CD4-positive, alpha-beta T cell treated with Interleukin-15 for 4 hours (primary cell): ENCODE measurements at places on chromosomes 7 and 10.
A peak's percentile ranks its signal among the peaks of the same experiment; 100 is the strongest.

DNA sequence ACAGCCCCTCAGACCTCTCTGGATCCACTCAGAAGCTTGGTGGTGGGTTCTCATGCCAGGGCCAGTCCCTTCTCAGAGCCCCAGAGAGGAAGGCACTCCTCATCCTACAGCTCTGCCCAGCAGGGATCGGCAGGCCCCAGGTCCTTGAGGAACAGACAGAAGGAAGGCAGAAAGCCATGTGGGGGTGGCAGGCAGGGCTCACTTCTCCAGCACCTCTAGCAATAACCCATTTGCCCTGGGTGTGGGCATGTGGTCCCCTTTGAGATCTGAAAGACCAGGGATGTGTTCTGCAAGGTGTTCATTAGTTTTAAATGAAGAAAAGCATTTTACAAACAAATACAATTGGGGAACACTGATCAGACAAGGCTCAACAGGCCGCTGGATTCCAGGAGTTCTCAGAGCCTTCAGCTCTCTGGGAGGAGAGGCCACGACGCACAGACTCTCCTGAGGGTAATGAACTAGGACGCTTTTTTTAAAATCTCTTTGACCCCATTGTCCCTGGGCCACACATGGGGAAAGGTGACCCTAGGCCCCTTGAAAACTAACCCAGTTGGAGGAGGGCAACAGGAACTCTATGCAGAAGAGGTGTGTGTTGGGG is 40.6 kb downstream of the LDB3 start:
- DNase-seq = no peak

- no peak for DNase-seq
These were observed 142.9 kb upstream of the PCGF5 start for GRCh38 chr10:91077549-91078071.

DNA sequence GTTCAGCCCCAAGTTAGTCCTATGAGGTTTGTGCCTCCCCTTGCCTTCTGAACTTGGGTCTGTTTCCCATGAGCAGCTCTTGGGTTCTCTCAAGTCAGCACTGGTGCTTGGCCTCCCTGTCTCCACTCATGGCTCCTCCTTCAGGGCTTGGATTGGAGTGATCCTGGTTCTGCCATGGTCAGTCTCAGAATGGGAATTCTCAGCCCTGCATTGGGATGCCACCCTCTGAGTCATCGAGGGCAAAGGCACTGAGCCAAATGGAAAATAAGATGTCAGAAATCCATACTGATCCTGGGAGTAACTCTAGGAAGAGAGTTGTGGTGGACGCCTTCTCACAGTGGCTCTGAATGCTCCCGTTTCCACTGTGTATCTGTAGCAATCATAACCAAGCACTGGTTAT is 233.4 kb upstream of the HABP2 start:
- DNase-seq = no peak

DNA sequence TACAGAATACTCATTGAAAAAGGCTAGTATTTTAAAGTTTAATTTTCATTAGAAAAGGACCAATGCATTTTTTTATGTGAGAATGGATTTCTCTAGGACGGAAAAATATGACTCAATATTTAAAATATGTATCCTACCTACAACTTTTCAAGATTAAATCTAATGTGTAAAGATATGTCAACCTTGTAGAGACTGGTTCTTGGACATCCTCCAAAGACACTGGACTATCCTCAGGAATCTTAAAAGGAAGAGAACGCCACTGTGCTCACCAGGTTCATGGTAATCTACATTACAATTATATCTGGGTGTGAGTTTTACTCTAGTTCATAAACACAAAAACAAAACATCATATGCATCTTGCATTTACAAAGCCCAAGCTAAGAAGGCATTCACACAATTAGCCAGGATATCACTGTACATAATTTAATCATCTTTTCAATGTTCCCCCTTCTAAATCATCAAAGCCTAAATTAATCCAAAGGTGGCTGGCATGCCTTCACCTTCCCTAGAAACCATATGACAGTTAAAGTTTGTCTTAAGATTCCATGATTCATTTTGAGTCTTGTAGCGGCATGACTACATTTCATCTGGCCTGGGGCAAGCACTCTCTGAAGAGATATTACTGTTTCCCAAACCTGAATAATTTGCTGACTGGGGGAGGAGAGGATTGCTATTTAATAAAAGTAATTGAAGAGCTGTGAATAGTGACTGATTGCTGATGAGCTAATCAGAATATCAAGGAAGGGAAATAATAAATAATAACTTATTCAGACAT is 12.0 kb downstream of the SGCE start:
- DNase-seq = no peak

- no peak for DNase-seq
These were observed 12.8 kb downstream of the RHEB start for GRCh38 chr7:151506901-151507382.

GRCh38 chr10:91652364-91652763 is 19.5 kb upstream of the PPP1R3C start:
- no peak for DNase-seq

- DNase-seq = no peak
These were observed 37.5 kb downstream of the LRRC18 start for GRCh38 chr10:48902096-48902495.

DNA sequence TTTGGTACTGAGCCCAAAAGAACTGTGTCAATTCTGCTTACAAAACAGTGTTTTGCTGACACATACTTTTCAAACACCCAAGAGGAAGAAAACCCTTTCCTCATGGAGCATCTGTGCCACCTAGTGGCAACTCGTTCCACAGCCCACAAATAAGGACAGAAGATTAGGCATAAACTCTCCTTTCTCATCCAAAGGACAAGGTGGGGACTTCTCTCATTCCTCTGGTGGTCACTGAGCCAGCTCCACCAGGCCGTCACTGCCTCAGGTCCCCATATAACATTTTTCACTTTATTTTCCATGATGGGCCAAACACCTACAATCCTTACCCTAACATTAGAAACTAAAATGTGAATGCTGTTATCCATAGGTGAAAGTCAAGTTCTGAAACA is 76.9 kb downstream of the RNF216 start:
- peak; percentile 81 for DNase-seq

DNA sequence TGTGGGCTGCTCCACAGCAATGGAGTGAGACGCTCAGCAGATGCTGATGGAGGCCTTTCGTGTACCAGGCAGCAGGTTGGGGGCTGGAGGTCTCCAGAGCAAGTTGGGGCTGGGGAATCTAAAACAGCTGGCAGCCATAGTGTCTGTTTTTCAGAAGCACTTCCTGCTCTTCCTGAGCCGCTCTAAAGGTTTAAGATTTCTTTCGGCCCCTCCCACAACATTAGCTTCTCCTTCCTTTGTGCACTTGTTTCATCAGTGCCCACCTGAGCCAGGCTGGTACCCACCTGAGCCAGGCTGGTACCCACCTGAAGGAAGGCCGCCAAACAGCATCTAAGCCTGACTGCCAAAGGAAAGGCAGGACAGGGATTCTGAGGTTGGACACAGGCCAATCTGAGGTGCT is 18.4 kb upstream of the WAPL start:
- no peak for DNase-seq

DNA sequence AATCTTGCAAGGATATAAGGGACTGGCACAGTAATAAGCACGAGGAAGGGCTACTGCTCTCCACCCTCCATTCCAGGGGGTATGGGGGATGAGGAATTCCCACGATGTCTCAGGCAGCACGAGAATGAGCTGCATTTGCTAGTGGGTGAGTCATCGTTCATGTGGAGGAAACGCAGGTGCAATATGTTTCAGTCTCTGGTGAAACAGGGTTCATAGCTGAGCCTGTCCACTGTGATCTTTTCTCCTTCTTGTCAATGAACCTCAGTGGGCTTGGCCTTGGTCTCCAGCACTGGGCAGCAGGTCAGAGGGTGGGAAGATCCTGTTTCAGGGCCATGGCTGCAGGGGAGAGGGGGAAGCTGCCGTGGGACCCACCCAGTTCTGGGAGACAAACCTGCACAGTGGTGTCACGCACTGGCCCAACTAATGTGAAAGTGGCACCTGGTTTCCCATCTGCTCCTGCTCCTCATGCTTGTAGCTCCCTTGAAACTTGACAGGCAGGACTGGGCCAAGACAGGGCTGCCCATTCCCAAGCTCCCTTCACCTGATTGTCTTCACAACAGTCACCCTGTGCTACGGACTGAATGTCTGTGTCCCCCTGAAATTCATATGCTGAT is 181.9 kb downstream of the USP6NL start:
- DNase-seq = no peak

- no peak for DNase-seq
These were observed 596.0 kb upstream of the MGMT start for GRCh38 chr10:128870830-128871597.

DNA sequence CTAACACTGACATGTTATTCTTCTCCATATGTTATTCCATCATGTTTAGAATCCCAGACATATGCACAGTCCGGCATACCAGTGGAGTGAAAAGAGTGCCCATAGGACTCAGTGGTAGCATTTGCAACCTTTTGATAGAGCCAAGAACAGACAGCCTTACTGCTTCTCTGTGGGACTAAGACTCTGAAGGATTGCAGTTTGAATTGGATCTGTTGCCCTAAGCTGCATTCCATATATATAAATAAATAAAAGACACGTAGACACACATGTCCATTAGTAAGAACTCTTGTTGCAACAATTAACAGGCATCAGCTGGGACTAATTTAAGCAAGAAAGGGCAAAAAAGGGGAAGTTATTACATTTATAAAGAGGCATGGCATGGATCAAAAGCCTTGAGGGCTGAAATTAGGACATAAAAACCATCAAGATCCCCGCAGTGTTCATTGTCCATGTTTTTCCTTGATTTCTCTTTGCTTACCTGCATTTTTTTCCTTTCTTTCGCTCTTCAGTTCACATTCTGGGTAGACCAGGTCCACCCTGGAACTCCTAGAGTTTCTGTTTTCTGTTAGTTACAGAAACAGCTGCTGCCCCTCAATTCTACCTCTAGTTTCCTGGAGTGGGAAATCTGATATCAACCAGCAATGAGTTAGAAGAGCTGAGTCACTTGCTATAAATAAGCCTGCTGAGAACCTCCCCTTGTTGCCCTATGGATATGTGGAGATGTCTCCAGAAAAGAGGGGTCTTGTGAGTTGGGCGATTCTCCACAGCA is 132.4 kb downstream of the SORCS1 start:
- DNase-seq = no peak

GRCh38 chr10:21614000-21614399 is 80.0 kb downstream of the MLLT10 start:
- DNase-seq = no peak

DNA sequence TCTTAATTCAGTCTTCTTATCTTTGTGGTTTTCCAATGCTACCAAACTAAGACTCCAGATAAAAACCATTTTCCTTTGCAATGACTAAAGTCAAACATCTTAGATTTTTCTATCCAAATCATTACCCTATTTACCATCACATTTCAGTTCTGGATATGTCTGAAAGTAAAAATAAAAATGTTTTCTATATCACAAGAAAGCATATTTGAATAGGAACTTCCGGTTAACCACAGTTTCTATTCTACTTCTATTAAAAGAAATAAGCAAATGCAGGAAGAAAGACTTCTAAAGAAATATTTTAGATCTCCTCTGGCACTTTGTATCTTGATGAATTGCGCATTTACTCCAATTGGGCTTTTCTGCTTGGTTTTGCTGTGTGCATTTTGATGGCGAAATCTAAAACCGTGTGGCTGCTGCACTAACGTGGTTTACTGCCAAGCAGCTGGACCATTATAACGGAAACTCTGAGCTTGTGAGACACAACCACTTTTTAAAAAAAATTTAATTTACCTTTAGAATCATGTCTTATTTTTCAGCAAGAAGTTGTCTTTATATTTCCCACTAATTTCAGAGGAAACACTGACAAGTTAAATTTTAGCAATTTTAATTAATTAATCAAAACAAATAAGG is 146.1 kb downstream of the VPS50 start:
- no peak for DNase-seq

GRCh38 chr10:70277396-70278030 is 6.3 kb downstream of the NPFFR1 start:
- no peak for DNase-seq

DNA sequence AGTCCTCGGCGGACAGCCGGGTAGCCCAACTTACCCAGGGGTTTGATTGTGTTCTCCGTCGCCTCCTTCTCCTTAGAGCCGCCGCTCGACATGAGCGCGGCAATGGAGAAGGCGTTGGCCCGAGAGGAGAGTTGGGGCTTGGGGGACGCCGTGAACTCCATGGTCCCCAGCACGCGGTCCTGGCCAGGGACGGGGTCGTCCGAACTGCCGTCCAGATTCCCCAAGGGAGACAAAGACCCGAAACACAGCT is 515 bp downstream of the TBX20 start:
- DNase-seq = no peak

- no peak for DNase-seq
These were observed 62.4 kb upstream of the WNT16 start for GRCh38 chr7:121266307-121266894.

GRCh38 chr10:128630787-128631252 is 504.6 kb upstream of the MKI67 start:
- DNase-seq = no peak

GRCh38 chr7:70704831-70705346 is 427.1 kb upstream of the GALNT17 start:
- no peak for DNase-seq

DNA sequence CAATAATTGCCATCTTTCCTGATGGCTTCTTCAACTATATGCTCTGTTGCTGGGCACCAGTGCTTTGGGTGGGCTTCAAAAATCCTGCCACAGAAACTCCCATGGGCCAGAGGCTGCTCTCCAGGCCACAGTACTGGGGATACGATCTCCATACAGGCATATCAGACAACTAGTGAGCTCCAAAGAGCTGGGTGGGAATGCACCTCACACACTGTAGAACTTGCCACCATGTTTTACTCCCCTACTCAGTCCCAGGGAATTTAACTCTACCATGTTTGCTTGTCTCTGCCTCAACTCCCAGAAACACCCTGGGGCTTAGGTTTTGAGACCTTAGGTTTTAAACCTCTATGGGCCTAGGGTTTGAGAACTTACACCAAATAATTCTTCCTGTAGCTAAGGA is 20.5 kb upstream of the TRUB1 start:
- no peak for DNase-seq
